Fibroblast of villous mesenchyme (primary cell): ENCODE measurements at places on chromosomes 13 and 19. TPM values are rescaled to one million over a fixed set of nuclear protein-coding genes. Genes with fewer than 3 reads are reported as not detected.

DNA sequence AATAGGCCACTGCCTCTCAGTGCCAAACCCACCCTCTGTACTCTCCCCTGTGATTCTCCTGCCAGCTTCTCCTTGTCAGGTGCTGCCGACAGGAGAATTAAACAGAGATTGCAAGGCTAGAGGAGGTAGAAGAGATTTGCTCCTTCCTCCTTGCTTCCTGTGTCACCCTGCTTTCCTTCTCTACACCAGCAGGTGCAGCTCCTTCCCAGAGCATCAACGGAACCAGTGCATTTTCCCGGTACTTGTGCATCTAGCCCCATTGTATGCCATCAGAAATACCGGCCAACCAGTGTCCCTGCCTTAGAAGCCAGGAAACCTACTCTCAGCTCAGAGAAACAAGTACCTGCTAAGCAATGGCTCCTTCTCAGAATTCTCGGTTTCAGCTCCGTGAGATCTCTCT lies 253.2 kb downstream of the SUCLA2 start:
- no peak for DNase-seq

- no peak for DNase-seq
Measured at GRCh38 chr13:97239943-97240787, 18.0 kb downstream of the MBNL2 start.

DNA sequence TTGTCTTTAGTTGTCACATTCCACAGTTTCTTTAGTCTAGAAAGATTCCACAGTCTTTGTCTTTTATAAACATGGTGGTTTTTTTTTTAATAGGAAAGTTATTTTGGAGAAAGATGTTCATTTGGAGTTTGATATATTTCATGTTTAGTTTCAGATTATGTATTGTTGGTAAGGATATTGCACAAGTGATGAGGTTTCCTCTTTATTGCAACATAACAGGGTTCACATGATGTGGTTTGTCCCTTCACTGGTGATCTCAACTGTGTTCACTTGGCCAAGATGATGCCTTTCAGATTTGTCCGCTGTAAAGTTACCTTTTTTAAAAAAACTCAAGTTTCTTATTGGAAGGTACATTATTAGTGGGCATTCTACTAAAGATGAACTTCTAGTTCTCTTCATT lies 3.2 kb downstream of the ZNF230 start:
- peak; percentile 47 for DNase-seq

The URAD gene
- not detected in 2 replicates for total RNA-seq

DNA sequence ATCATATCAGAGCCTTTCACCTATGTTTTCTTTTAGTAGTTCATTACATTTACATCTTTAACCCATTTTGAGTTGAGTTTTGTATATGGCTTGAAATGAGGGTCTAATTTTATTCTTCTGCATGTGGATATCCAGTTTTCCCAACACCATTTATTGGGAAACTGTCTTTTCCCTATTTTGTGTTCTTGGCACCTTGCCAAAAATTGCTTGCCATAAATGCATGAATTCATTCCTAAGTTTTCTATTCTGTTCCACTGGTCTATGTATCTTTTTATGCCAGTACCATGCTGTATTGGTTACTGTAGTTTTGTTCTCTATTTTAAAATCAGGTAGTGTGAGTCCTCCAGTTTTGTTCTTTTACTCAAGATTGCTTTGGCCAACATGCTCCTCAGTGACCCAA lies 144.0 kb upstream of the OBI1 start:
- DNase-seq, result no peak
